ENCODE measurements at places on chromosomes 1 and 21.

DNA sequence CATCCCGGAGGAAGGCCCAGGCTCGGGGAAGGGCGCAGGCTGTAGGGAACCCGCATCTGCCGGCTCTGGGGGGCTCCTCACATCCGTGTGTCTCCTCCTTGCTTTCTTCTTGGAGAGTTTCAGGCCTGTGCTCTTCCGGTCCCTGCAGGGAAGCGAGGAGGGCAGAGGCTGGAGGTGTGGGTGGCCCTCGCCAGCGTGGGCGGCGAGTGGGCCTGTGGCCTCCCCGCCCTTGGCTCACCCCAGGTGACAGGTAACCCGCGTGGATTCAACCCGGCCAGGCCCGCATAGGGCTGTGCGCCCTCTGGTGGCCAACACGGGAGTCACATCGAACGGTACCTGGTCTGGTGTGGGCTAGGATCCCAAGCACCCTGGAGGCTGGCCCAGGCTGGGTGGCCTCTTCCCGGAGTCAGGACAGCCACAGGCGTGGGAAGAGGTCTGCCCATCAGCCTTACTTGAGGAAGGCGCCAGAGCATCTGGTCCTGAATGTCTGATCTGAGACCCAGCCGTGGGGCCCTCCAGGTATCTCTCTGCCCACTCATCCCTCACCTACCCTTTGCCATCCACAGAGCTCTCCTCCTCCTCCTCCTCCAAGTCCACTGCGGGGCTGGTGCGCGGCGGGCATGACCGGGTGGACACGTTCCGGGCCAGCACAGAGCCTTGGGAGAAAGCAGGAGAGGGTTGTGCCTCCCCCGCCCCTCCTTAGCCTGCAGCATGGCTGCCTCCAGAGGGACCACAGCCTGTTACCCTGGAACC, 9.6 kb upstream of the TNFRSF25 start:
- DNase-seq: peak; percentile 74

DNA sequence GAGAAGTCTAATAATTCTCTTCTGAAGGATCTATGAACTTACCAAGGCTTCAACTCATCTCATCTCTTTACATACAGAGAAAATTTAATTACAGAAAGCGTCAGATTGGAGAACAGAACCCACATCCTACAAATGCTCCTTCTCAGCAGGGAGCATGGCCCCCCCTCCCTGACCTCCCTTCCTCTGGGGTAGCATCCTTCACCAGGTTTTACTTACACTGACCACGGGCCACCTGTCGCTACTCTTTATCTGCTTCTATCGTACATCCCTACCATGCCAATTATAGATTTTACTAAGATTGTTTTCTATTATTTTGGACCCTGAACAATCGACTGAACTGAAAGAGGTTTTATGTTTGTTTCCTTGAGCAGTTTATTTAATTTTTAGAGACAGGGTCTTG, 25.8 kb downstream of the RIPPLY3 start:
- no peak for DNase-seq

- peak; percentile 40 for DNase-seq
These were observed 138.3 kb downstream of the TTLL7 start for GRCh38 chr1:83860490-83861221.

GRCh38 chr1:155037043-155037442, 3.4 kb downstream of the DCST1 start:
- DNase-seq: no peak

DNA sequence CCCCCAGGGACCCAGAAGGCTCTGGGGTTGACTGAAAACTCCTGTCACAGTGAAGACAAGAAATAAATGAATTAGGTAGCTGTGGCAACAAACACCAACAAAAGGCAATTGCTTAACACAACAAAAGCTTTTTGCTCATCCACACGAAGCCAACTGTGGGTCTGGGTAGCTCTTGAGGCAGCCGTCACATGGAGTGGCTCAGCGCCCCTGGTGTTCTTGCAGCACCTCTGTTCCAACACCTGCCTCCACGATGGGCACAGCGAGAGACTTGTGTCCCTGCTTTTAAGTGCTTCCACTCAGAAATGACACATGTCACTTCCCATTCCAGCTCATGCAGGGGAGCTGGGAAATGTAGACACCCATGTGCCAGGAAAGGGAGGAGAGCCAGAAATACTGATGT, 364.5 kb upstream of the DUSP10 start:
- DNase-seq: no peak

DNA sequence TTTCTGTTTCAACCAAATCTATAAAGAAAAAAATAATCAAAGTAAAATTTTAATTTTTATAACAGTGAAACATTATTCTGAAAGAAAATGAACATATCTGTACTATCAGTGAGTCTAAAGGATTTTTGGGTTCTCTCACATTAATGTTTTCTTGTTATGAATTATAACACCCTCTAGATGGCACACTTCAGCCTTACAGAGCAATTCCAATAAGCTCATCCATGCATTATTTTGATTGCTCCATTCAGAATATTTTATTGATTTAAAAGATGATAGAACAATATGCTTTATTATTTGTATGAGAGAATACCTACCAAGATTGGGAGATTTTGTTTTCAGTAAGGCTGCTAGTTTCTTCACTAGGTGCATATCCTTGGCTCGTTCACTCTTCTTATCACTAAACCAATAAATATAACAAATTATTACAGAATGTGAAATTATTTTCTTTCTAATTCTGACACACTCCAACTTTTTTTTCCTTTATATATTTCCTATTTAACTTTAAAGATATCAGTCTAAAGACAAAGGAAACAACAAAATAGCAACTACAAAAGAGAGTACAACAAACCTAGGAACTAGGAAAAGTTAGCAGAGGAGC, 82.4 kb downstream of the RAB3GAP2 start:
- DNase-seq: no peak

Measured in activated gamma-delta T cell treated with anti-CD3 and anti-CD28 coated beads, Interleukin-2, amount 50 U/mL, for 16 hours (primary cell).